ENCODE measurements at places on chromosomes 6 and 20. TPM values are rescaled to one million over a fixed set of nuclear protein-coding genes. Genes with fewer than 3 reads are reported as not detected.

CTSA gene
- polyA plus RNA-seq = 210 TPM

TINAG gene
- not detected for polyA plus RNA-seq

APOM gene
- polyA plus RNA-seq = 7.7 TPM

FOXA2 gene
- polyA plus RNA-seq = not detected

ZC3H12D gene
- 0.18 TPM for polyA plus RNA-seq

EPB41L1 gene
- polyA plus RNA-seq = 23.8 TPM

PNPLA1 gene
- 0.04 TPM for polyA plus RNA-seq

KHDRBS2 gene
- polyA plus RNA-seq = 0.07 TPM

CFAP206 gene
- polyA plus RNA-seq = 0.47 TPM

ENPP5 gene
- polyA plus RNA-seq = 4.5 TPM

PTCHD4 gene
- 0.07 TPM for polyA plus RNA-seq

TUBB2A gene
- polyA plus RNA-seq = 9.3 TPM

ATF6B gene
- polyA plus RNA-seq = 37.9 TPM

CDH22 gene
- polyA plus RNA-seq = 0.11 TPM

LY86 gene
- polyA plus RNA-seq = 13.8 TPM

KIF25 gene
- polyA plus RNA-seq = 0.96 TPM

OR2W1 gene
- not detected for polyA plus RNA-seq

NRSN1 gene
- 0.13 TPM for polyA plus RNA-seq

CMTR1 gene
- 27.9 TPM for polyA plus RNA-seq

SMIM28 gene
- not detected for polyA plus RNA-seq

TNNC2 gene
- 1.5 TPM for polyA plus RNA-seq

LY6G6D gene
- polyA plus RNA-seq = not detected

BEND3 gene
- 0.61 TPM for polyA plus RNA-seq

OGFR gene
- 28.6 TPM for polyA plus RNA-seq

PAX1 gene
- polyA plus RNA-seq = not detected

EEF1E1 gene
- polyA plus RNA-seq = 17.9 TPM
